Cortex of kidney (tissue), 1 donor: ENCODE measurements at places on chromosomes 6 and 20.

GRCh38 chr20:62961799-62962198, 9.3 kb downstream of the SLC17A9 start:
- DNase-seq: no peak

GRCh38 chr6:161792851-161793493, 519.1 kb upstream of the AGPAT4 start:
- no peak for DNase-seq

DNA sequence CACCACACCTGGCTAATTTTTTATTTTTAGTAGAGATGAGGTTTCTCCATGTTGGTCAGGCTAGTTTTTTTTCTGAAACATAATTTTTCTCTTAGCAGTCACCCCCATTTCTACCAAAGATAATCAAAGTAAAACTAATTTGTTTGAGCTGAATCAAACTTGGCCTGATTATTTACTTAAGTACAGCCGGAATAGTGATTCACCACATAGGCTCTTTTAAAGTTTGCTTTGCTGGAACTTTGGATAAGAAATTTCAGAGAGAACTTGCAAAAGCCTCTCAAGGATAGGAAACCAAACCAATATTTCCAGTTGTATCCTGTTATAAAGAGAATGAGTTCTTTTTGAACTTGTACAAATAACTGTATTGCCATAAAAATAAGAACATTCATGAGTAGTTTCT, 105.0 kb upstream of the SYNCRIP start:
- DNase-seq: no peak

GRCh38 chr6:45691426-45691825, 313.7 kb upstream of the SUPT3H start:
- DNase-seq: no peak

GRCh38 chr20:44610313-44610962, 28.1 kb downstream of the PKIG start:
- no peak for DNase-seq
